Globus pallidus (tissue), 1 donor: ENCODE measurements at places on chromosomes 2 and 18.
A peak's percentile ranks its signal among the peaks of the same experiment; 100 is the strongest.

- DNase-seq, result no peak
Observed at GRCh38 chr2:69615078-69615625, 28.4 kb downstream of the AAK1 start.

GRCh38 chr18:3013024-3013804 is at the start of gene LPIN2:
Gene LPIN2, minus strand, starts transcription at chr18:3013144. Its CDS starts 52,304 bp downstream, at chr18:2960840.
- DNase-seq, result peak; percentile 93

DNA sequence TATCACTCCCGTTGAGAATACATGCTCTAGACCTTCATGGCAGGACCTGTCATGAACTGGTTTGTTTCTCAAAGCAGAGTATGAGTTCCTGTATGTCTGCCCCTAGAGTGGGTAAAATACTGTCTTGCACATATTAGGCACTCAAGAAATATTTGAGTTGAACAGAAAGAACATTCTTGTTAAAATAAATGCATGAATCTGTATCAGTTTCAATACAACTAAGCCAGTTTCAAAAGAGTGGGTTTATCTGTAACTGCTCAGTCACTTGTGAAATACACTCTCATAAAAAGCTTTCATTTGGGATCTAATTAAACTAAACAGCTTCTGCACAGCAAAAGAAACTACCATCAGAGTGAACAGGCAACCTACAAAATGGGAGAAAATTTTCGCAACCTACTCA is 69.2 kb downstream of the RFTN2 start:
- no peak for DNase-seq

DNA sequence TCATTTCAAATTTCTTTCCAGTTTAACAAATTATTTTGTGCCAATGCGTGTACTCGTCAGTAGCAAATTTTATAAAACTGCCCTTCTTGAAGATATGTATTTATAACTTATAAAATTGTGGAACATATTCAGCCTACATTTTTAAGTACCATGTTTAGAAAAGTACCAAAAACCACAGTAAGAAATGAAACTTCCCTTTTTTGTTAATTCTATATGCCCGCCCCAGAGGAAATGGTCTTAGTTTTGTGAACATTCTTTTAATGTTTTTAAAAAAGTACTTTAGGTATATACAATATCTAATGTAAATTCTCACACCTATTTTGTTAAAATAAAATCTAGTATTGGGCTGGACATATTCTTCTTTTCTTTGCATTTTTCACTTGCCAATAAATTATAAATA is 1.2 kb downstream of the UGT1A9 start:
- no peak for DNase-seq

GRCh38 chr18:35489913-35490490 is 7.8 kb downstream of the INO80C start:
- DNase-seq, result no peak

- no peak for DNase-seq
Observed at GRCh38 chr2:29733965-29734364, 187.4 kb downstream of the ALK start.

DNA sequence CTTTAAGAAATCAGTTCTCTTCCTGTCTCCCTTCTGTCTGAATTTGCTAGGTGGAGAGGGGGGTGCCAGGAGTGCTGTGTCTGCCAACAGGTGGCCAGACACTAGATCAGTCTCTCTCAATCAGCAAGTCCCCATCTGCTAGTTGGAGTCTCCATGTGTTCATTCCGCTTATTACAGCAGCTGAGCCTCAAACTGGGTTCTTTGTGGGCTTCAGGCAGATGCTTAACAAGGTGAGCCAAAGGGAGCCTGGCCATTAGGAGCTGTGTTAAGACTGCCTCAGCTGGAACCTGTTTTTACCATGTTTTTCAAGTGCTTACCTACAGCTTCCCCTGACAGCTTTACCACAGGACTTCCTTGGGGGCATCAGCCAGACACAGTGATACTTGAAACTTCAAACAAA is 401.9 kb downstream of the LRP1B start:
- DNase-seq, result no peak

DNA sequence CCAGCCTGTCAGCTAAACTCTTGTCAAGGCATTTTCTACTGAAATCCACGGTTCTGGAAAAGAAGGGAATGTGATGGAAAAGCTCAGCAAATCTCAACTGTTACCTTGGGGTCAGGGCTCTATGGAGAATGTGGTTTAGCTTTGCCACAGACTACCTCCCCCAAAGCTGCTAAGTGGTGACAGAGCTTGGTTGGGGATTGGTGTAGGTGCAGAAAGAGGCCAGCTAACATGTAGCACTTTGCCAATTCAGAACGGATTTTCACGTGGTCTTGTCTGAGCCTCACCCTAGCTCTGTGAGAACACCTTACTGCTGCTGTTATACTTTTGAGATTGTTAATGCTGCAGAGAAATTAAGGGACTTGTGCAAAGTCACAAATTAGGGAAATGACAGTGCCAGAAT is 331.1 kb downstream of the RND3 start:
- DNase-seq, result no peak

DNA sequence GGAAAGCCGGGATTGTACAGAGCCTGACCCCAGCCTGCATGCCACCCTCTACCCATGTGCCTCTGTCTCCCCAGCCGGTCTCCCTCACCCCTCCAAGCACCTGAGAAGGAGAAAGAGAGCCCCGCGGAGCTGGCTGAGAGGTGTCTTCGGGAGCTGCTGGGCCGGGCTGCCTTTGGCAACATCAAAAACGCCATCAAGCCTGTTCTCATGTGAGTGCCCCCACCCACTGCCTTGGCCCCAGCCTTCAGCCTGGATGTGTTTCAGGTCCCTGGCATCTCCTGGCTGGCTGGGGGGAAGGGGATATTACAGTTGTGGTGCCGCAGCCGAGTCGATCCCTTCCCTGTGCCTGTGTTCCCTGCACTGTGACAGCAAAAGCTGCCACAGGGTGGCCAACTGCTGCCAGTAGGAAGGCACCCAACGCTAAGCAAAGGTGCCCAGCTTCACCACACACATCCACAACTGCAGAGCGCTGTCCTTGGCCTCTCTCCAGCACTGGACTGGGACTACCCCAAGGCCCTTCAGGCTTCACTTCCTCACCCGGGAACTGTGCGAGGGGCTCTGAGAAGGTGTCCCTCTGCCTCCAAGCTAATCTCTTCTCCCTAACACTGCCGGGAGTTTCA is 38.4 kb downstream of the POMC start:
- DNase-seq, result no peak

DNA sequence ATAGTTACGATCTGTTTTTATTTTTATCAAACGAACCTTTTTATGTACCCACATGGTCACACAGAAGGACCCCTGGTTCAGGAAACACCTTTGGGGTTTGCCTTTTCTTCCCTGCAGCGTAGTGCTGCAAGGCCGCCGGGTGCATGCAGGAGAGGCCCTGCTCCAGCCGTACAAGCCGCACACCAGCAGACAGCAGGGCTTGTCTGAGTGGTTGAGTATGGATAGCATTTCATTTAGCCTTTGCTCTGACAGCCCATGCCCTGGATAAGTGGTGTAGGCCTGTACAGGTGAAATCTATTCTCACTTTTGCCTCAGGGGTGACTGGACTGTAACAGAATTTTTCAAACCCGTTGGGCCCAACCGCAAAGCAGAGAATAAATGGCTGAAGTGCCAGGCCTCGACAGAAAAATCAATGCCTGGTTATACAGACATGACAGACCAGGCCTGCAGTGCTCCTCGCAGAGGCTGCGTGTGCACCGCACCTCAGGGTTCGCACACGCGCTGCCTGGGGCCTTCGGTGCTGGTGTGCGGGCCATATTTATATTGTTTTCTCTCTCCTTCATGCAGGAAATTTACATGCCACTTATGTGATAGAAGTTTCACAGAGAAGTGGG is 279.1 kb downstream of the ZNF407 start:
- DNase-seq, result no peak

DNA sequence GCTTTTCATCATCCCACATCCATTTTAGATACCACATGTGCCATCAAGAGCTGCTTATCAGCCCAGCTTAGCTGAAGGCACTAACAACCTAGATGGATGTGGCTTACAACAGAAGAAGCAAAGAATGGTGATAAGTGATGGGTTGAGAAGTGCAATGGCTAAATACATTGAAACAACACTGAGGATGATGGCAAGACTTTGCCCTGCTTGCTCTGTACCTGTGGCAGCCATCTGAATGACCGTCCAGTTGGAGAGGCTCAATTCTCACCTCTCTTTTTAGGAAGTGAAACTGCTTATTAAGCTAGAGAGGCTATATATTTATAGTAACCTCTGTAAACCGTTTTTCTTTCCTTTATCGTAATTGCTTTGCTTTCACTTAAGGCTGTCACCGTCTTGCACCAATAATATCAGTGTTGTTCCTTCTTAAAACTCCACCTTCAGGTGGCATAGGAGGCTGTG is 5.7 kb downstream of the GPATCH11 start:
- DNase-seq, result no peak

- no peak for DNase-seq
Observed at GRCh38 chr2:62406573-62407043, 99.4 kb downstream of the TMEM17 start.

DNA sequence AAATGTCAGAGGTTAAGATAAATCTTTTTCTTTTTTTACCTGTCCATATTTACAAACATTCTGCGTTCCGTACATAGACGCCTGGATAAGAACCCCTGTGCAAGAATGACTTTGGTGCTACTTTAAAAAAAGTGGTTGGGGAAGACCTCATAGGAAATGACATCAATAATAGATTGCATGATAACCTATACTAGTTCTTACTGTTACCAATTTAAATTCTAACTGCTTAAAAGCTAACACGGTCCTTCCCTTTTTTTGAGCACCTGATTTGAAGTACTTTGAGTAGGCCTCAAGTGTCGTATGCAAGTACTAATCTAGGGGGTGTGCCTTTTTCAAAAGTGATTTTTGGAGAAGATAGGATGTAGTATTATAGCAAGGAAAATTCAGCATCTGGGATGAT is 2.1 kb downstream of the SLC39A10 start:
- no peak for DNase-seq

GRCh38 chr2:125581557-125581956 is 1074.4 kb upstream of the GYPC start:
- no peak for DNase-seq

- DNase-seq, result peak; percentile 72
Observed at GRCh38 chr2:8872821-8873432, 35.5 kb upstream of the KIDINS220 start.

- no peak for DNase-seq
Observed at GRCh38 chr2:23788100-23788499, 138.8 kb downstream of the ATAD2B start.

- no peak for DNase-seq
Observed at GRCh38 chr18:45335282-45336043, 279.8 kb upstream of the SLC14A2 start.

- no peak for DNase-seq
Observed at GRCh38 chr2:147521936-147522335, 322.9 kb upstream of the ACVR2A start.

- no peak for DNase-seq
Observed at GRCh38 chr18:26476697-26477096, 71.7 kb downstream of the KCTD1 start.

- no peak for DNase-seq
Observed at GRCh38 chr2:118251427-118251826, 163.2 kb downstream of the INSIG2 start.

DNA sequence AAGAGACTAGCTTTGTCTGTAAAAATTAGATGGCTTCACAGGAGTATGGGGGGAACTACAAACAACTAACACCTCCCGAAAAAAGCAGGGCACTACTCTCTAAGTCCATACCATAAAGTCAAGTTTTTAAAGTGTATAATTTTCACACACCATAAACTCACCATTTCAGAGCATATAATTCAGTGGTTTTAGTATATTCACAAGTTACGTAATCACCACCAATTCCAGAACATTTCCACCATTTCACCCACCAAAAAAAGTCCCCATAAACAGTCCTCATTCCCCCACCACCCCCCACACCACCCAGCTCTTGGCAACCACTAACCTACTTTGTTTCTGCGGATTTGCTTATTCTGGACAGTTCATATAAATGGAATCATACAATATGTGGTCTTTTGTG is 33.8 kb downstream of the CFAP36 start:
- DNase-seq, result no peak

DNA sequence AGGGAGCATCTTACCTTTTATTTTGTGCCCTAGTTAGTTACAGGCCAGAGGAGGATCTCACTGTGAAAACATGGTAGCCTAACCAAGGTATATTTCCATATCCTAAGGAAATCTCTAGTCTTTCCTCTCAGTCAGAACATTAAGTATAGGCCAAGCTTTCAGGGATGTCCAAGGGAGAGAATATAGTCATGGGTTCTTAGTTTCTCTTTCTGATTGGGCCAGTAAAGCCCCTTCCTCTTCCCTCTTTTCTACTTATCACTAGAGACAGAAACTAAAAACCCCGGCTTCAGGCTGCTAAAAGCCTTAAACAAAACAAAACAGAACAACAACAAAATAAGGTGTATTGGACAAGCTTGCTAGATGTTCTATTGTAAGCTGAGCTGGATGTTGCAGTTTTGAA is 44.3 kb upstream of the TNFRSF11A start:
- no peak for DNase-seq
